Type B pancreatic cell (in vitro differentiated cells): ENCODE measurements at places on chromosomes 4 and X.

GRCh38 chrX:63561425-63561824 lies 210.3 kb upstream of the SPIN4 start:
- DNase-seq: no peak

GRCh38 chr4:104575278-104575677 lies 80.6 kb upstream of the CXXC4 start:
- DNase-seq: no peak

- DNase-seq: no peak
Measured at GRCh38 chrX:23263892-23264291, 70.8 kb upstream of the PTCHD1 start.

GRCh38 chr4:79650794-79651431 lies 242.9 kb upstream of the GK2 start:
- no peak for DNase-seq

DNA sequence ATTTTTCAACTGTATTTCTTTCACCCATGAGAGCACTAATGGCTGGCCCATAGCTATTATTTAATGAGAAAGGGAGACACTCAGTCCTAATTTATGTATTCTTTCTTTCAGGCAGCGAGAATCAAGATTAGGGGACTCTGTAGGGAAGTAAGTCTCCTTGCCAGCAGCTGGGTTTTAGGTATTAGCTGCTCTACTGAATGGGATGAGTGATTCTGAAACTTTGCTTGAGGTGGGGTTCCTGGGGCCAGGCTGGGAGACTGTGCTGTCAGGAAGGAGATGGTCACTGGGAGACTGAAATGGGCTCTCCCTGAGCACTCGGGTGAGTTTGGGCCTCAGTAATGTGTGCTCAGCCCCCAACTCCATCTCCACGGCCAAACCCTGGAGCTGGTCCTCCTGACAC lies 78.7 kb downstream of the LNX1 start:
- no peak for DNase-seq

DNA sequence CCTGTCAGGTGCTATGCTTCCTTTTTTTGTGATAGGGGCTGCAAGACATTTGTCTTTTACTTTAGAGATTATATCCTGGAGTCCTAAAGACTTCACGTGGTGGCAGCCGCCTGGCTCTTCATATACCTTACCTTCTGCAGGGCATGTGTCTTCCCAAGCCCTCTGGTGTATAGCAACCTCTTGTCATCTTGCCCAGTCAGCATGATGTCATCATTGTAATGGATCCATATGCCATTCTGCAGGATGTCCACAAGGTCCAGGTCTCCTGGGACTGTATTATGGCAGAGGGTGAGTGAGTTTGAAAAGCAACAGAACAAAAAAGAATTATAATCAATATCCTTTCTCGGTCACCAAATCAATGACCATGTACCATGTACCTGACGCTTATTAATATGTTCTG lies 82.2 kb upstream of the SCOC start:
- no peak for DNase-seq

DNA sequence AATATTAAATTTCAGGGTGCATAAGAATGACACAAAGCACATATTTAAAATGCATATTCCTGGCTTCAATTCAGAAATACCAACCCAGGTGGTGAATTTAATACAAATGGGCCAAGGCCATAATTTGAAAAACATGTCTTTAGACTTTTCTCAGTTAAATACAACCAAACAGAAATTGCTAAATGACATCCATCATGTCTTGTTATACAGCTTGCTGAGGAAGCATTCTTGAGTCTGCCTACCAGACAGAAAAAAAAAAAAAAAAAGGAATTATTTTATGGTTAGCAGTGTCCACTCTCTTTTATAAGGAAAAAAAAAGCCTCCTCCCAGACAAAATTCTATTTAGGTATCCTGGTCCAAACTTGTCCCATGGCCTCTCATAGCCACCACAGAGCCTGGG lies 119.1 kb downstream of the PAPSS1 start:
- DNase-seq: no peak

DNA sequence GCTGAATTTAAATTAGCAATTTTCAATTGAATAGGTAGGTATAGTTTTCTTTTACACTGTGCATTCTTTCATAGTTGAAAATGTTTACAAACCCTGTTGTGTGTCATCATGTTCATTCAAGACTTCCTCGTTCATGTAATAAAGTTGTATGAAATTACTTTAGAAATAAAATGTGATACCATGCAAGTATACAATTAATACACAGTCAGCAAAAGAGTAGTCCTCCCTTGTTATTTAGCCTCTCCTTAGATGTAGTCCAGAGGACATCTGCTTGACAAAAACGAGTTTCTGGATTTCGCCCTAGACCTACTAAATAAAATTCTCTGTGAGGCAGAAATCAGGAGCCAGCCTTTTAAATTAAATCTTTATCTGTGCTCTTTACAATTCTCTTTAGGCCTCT lies 231.6 kb downstream of the CXXC4 start:
- no peak for DNase-seq

DNA sequence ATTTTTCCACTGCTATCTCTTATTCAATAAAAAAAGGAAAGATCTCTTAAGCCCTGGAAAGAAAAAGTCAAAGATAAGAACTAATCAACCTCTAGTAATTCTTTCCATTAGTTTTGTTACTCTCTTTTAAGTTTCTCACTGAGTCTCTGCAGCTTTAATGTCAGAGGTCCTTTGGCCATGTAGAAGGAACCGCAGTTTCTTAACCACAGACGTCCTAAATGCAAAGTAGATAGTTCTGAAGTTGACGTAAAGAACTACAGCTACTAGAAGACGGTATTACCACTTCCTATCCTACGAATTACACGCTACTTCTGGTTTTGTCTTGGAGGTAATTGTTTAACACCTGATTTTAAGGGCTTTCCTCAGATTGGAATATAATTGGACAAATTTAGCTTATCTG lies 325.9 kb downstream of the ANKRD50 start:
- DNase-seq: no peak

DNA sequence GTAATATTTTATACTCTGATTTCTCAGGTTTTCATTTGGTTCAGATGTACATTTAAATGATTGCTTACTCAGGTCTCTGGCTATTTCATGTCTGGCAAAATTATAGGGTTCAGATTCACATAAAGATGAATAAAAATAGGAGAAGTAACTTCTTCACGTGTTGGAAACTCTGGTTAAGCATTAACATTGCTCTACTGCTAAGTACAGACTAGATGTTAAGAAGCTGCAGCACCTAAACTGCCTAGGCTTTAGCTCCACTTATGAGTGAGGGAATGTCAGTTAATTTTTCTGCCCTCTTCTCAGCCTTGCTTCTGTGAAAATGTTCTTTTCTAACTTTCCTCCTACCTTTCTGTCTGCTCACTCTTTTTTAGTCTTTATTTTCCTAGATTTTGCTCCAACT lies 361.2 kb downstream of the ARAP2 start:
- no peak for DNase-seq

DNA sequence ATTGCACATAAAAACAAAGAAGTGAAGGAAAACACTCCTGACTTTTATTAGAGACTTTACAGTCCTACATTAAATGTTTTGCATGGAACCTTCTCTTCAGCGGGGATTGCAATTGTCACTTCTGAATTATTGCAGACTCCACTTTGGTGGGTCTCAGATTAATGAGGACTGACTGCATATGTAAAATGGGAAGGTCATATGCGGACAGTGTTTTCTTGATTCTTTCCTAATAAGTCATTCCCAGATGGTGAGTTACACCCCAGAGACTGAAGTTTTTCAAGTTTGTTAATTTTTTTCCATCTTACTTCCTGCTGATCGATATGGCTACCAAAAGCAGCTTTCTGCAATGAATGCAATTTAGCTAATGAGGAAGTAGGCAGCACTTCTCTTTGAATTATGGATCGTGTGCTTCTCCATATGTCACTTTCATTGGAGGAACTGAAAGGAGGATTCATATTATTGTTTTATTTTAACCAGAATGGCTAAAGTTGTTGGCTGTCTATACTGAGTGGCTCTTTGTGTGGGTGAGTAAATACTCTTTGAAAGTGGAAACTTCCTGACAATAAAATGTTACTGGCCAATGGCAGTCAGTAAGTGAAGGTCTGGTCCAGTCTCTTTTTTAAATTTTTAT lies 119.3 kb upstream of the CLNK start:
- no peak for DNase-seq

GRCh38 chrX:113048896-113049295 lies 208.3 kb upstream of the AMOT start:
- no peak for DNase-seq

DNA sequence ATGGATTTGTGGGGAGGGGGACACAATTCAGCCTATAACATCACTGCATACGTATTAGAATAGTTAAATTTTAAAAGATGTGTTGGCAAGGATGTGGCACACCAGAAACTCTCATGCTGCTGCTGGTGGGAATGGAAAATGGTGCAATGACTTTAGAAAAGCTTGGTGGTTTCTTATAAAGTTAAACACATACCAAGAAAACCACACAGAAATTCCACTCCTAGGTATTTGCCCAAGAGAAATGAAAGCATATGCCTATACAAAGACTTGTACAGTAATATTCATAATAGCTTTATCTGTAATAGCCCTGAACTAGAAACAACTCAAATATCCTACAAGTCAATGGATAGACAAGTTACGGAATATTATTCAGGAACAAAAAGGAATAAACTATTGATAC lies 71.3 kb upstream of the PDHA1 start:
- DNase-seq: no peak
